ENCODE measurements at places on chromosomes 12 and 14.

GRCh38 chr12:98559666-98560065 is 33.8 kb upstream of the SLC25A3 start:
- no peak for DNase-seq

GRCh38 chr14:51845811-51846210 is 14.6 kb upstream of the GNG2 start:
- DNase-seq = no peak

DNA sequence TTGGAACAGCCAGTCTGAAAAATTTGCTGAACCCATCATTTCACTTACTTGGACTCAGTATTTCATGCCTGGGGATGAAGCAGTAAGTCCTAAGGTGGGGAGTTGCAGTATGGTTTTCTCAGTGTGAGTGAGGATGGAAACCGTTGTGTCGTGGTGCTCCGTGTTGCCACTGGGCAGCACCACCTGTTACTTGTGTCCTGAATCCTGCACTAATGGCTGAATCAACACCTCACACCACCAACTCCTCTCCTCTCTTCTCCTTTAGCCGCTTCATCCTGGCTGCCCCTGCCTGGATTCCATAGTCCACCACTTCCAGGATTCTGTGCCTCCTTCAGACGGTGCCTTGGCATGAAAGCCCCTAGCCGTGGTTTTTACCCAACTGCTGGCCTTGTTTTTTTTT is 3.0 kb upstream of the EP400 start:
- no peak for DNase-seq

DNA sequence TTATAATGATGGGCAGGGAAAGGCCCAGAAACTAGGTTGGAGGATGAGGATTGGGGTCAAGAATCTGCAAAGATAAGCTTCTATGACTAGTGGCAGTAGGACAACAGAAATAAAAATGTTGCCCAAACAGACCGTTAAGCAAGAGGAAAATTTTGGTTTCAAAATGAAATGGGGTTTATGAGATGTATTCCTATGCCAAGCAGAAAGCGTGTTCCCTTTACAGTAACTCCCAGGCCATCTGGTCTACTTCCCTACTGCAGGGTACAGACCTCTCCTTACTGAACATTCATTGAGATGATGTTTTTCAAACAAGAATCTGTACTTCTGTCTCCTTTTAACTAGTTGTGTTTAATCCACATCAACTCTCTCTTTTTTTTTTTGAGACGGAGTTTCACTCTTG is 20.4 kb upstream of the TMEM229B start:
- DNase-seq = no peak

DNA sequence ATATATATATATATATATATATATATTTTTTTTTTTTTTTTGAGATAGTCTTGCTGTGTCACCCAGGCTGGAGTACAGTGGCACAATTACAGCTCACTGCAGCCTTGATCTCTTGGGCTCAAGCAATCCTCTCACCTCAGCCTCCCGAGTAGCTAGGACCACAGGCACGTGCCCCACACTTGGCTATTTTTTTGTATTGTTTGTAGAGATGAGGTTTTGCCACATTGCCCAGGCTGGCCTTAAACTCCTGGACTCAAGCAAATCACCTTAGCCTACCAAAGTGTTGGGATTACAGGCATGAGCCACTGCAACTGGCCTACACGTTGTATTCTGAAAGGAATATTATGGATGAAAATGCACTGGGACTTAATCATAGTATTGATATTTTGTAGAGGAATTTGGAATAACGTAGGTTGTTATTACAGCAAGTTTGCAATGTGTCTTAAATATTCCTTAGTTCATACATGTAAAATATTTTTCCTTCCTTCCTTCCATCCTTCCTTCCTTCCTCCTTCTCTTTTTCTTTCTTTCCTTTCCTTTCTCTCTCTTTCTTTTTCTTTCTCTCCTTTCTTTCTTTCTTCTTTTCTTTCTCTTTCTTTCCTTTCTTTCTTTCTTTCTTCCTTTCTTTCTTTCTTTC is 862 bp downstream of the KLRB1 start:
- DNase-seq = no peak

DNA sequence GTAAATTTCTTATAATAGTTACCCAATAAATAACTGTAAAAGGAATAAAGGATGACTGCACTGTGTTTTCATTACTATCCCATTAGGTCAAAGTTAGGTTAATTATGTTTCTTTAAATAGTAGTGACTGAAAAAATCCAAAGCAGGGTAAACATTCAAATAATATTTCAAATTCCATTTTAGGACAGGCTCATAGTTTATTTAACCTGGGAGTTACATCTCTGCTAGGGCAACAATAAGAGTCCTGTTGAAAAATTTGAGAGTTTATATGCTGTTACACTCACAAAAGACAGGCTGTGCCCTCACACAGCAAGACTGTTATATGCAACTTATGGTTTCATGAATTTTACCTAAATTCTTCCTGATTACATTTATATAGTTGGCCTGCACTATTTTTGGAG is 8.0 kb downstream of the ERP27 start:
- DNase-seq = no peak

GRCh38 chr14:62126879-62127478 is 364.8 kb downstream of the SNAPC1 start:
- peak; percentile 80 for DNase-seq

- no peak for DNase-seq
These were observed 65.5 kb downstream of the FUT8 start for GRCh38 chr14:65478017-65478416.

DNA sequence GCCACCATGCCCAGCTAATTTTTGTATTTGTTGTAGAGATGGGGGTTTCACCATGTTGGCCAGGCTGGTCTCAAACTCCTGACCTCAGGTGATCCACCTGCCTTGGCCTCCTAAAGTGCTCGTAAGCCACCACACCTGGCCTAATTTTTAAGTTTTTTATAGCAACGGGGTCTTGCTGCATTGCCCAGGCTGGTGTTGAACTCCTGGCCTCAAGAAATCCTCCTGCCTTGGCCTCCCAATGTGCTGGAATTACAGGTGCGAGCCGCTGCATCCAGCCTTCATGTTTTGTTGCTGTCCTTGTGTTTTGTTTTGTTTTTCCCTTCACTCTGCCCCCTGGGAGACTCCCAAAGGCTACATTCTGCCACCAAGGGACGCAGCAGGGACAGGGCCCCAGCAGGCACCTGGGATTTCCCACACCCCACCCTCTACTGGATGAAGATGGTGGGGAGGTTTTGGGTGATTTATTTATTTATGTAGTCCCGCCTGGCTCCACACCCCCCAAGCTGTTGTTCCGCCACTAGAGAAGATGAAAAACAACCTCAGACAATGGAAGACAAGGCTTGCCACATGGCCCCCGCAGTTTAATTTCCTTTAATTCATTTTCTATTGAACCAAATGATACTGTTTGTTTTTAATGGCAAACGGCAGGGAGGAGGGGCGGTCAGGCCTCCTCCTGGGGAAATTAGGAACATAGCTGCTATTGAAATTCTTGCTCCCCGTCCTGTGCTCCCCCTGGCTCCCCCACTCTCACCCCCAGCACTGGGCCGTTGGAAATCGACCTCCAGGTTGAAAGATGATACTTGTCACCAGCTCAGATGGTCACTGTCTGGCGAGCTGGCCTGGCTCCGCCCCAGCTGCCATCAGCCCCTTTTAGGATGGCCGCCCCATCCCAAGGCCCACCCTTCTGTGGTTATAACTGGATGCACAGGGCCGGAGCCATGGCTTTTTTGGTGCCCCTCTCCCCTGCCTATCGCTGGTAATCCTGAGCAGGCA is 70.3 kb downstream of the RNFT2 start:
- DNase-seq = no peak

DNA sequence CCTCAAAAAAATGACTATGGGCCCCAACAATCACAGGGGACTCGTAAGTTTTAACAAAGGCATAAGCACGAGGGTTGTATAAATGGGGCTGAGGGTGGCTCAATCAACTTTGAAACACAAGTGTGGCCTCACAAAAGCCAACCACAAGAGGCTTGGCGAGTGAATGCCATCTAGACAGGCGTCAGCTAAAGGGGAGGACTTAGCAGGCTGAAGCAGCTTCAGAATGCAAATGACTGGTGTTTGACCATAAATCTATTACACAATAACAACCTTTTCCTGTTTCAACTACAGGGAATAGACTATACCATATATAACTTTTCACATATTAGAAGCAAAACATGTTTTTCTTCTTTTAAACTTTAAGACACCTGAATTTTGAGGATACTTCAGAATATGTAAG is 777.9 kb downstream of the FSCB start:
- DNase-seq = no peak

GRCh38 chr12:127970491-127970890 is 296.5 kb upstream of the TMEM132C start:
- DNase-seq = no peak

DNA sequence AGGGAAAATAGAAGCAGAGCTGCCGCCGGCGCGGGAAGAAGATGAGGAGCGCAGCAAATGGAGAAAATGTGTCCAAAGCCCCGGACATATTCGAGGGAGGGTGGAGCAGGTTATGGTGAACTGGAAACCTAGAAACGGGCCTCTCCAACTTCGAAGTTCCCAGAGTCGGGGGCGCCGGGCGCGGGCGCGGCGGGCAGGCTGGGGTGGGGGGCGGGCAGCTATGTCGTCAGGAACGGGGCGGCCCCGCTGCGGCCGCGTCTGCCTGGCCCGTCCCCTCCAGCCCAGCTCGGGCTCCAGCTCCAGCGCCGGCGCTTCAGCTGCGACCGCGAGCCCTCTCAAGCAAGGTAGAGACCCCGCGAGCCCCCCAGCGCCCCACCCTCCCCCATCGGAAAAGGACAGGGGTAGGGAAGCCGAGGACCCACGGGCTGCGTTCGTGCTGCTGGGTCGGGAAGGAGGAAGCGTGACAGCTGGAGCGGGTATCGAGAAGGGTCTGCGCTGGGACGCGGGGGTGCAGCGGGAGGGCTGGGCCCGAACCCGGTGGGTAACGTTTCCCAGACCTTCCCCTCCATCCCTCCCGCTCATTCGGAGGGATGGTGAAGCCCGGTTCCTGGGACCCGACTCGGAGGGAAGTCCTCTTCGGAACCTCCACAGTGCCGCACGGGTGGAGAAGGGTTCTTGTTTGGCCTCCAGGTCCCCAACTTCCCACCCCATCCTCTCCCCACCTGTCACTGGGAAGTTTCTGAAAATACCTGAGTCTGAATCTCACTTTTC is 1.0 kb downstream of the DGKA start:
- peak; percentile 70 for DNase-seq

GRCh38 chr12:53479331-53479730 is 19.9 kb downstream of the MAP3K12 start:
- no peak for DNase-seq

DNA sequence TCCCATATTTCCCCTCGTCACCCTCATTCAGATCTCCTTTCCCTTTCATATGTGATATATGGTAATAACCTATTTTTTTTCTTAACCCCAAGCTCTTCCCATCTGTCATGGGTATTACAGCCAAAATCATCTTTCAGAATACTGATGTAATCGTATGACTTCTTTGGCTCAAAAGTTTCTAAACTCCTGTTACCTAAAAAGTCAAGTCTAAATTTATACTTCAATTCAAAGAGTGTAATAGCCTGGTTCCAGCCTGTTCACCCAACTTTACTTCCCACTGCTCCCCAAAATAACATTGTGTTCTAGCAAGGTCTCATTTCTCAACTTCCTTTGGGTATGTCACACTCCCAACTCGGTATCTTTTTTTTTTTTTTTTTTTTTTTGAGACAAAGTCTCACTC is 48.5 kb downstream of the TBK1 start:
- DNase-seq = no peak

GRCh38 chr12:111653596-111653995 is 32.2 kb downstream of the BRAP start:
- DNase-seq = no peak

- peak; percentile 7 for DNase-seq
These were observed 20.1 kb downstream of the NID2 start for GRCh38 chr14:52048641-52049204.

- no peak for DNase-seq
These were observed 52.1 kb downstream of the TSPAN11 start for GRCh38 chr12:30978639-30979038.

DNA sequence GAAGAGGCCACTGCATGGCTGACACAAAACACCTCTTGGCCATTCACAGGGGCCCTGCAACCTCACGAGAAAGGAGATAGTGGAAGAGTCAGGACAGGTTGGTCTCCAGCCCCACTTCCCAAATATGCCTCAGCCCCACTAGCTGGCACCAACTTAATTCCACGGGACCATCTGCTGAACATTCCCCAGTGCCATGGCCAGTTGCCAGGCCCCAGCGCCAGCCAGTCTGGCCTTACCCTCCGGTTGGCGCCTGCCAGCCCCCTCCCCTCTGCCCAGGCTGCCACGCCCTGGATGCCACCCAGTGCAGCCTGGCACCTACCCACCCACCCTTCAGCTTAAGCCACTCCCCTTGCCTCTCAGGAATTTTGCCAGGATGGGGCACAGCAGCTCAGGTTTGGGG is 21.2 kb upstream of the HSPB8 start:
- no peak for DNase-seq

- no peak for DNase-seq
These were observed 22.6 kb downstream of the TMPO start for GRCh38 chr12:98538031-98538430.

DNA sequence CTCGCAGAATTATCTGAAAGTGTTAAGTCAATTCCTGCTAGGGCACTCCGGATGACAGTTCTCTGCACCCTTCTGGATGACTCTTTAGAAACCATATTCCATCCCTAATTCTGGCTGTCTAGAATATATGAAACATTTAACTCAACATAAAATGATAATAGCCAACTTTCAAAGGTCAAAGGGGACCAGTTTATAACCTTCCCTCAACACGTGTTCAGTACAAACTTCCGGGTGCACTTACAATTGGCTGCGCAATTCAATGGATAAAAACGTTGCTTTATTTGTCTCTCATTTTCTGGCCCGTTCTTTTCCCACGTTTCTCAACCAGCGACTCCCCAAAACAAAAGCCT is 1.3 kb downstream of the SBNO1 start:
- DNase-seq = no peak

DNA sequence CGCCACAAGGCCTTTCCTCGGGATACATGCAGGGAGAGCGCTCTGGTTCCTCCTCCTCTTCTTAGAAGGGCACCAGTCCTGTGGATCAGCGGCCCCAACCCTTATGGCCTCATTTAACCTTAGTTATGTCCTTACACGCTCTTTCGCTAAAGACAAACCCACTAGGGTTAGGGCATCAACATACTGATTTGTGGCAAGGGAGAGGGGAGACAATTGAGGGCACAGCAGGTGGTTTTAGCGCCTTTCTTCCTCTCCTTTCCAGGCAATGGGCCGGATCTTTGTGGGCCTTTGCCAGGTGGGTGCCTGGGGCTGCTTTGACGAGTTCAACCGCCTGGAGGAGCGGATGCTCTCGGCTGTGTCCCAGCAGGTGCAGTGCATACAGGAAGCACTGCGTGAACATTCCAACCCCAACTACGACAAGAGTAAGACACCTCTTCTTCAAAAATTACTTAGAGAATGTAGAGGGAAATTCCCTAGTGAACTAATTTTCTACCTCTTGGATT is 43.6 kb downstream of the DYNC1H1 start:
- peak; percentile 11 for DNase-seq

DNA sequence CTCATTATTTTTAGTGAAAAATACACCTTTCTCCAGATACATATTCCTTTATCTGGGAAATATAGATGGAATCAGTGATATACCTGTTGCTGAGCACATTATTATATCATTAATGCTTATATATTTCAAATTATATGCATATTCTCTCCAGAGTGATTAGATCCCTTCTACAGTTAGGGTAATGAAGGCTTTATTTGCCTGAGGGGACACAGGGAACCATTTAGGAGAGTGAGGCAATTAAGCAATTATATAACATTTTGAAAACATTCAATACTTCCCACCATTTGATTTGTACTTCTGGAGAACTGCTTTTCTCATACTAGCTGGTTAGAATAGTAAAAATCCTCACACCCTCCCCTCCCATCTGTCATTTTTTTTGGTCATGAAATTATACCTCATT is 212.8 kb upstream of the NOVA1 start:
- DNase-seq = no peak

Data from GM23338 (cell line).